ENCODE measurements at places on chromosomes 1 and 21.

DNA sequence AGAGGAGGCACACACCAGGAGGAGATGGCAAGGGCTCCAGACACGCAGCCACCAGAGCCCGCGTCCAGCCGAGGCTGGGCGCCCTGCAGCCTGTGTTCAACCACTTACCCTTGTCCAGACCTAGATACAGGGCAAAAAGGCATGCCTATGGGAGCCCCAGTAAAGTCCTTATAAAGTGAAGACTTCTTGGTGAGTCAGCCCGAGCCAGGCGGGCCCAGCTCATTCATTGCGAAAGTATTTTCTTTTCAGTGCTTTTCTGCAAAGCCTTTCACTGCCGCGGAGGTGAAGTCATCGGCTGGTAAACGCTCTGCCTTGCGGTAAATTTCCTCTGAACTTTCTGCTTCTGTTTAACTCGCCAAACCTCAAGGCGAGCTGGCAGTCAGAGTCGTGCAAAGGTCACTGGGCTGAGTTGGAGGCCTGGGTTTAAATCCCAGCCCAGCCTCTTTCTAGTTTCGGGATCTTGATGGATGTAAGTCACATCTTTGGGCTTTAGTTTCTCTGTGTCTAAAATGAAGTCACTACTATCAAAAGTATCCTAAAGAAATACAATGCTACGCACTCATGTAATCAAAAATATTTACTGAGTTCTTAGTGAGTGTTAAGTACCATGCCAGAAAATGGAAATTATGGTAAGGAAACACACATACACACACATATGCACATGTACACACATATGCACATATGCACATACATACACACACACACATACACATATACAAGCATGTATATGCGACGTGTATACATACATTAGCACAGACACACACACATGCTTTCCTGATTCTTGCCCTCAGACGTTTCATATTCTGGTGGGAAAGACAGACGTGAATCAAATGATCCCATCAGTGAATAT, 54.7 kb upstream of the IFFO2 start:
- DNase-seq = peak; percentile 97

- DNase-seq = no peak
Measured at GRCh38 chr1:247115545-247115944, 11.4 kb upstream of the ZNF669 start.

- peak; percentile 76 for DNase-seq
Measured at GRCh38 chr1:218459878-218460711, 115.0 kb downstream of the TGFB2 start.

DNA sequence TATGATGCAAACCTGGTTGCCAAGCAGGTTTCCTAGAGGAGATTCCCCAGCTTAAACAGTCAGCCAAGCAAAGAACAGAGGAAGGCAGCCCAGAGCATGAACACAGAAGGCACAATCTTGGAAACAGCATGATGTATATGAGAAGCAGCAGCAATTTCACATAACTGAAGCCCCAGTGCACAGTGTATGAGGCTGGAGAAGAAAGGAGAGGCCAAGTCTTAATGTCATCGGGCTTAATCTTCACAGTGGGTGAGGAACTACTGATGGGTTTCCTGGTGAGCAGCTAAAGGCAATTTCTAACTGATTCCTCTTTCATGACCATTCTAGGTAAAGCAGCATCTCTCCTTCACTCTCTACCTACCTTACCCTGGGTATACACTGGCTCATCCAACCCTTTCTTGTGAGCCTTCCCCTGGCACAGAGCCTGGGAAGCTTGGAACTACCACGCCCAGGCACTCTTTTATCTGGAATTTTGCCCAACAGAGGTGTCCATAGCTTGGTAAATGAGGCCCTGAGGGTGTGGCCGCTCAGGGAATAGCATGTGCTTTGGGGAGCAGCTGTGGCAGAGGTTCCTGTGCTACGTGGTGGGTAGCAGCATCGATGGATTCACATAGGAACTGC, 22.0 kb downstream of the FYB2 start:
- no peak for DNase-seq

- DNase-seq = no peak
Measured at GRCh38 chr1:38715415-38715814, 144.2 kb downstream of the RRAGC start.

GRCh38 chr21:32800056-32800455, 28.5 kb upstream of the PAXBP1 start:
- no peak for DNase-seq

DNA sequence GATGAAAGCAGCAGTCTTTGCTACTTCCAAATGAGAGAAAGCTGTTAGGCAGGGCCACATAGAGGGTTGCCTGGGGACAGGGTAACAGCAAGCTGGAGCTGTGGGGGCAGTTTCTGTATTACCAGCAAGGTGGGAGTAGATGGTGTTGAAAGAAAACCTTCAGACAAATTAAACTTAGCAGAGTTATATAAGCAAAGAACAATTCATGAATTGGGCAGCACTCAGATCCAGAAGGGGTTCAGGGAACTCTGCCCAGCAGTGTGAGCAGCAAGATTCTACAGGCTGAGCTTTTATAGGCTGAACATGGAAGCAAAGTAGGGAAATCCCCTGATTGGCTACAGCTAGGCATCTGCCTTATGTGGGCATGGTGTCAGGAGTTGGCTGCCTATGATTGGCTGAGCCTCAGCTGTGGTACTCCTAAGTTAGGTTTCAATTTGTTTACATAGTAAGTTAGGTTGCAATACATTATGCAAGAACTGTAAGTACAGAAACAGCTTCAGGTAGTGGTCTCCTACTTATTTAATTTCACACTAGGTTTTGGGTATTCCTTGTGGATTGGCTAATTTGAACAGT, 64.1 kb upstream of the TMPRSS2 start:
- DNase-seq = no peak

DNA sequence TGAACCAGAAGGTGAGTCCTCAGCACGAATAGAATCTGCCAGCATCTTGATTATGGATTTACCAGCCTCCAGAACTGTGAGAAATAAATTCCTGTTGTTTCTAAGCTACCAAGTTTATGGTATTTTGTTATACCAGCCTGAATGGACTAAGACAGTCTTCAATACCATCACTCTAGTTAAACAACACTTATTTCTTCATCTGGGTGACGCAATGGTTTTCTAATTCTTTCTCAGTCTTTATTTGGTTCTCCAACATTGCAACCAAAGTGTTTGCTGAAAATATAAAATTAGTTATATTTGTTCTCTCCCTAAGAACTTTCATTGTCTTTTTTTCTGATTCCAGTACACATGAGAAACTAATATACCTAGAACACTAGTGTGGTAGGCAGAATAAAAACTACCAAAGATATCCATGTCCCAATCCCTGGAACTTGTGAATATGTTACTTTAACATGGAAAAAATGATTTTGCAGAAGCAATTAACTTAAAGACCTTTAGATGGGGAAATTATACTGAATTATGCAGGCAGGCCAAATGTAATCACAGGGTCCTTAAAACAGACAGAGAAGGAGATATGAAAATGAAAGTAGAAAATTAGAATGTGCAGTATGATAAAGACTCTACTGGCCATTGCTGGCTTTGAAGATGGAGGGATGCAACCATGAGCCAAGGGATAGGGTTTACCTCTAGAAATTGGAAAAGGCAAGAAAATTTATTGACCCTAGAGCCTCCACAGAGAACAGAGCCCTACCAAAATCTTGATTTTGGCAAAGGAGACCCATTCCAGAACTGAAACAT, 1115.1 kb downstream of the PLA2G4A start:
- no peak for DNase-seq

GRCh38 chr1:97680894-97681293, 239.9 kb downstream of the DPYD start:
- no peak for DNase-seq

DNA sequence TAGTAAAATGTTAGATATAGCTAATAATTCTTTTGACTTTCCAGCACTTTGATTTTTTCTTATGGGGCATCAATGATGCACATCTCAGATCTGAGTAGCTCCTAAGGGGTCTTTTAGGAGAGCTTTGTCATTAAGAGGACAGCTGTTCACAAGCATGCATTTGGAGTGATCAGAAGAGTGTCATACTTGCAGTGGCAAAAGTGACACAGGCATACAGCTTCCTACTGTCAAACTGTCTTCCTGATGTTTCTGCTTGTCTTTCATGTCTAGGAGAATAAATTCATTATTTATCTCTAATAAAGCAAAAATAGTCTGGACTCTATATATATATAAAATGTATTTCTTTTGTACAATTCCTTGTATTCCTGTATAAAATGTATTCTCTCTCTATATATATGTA, 273.0 kb downstream of the PAPPA2 start:
- DNase-seq = no peak

- DNase-seq = no peak
Measured at GRCh38 chr1:165239873-165240272, 116.6 kb downstream of the LMX1A start.

GRCh38 chr1:39369565-39369964, 121.9 kb upstream of the BMP8A start:
- no peak for DNase-seq

DNA sequence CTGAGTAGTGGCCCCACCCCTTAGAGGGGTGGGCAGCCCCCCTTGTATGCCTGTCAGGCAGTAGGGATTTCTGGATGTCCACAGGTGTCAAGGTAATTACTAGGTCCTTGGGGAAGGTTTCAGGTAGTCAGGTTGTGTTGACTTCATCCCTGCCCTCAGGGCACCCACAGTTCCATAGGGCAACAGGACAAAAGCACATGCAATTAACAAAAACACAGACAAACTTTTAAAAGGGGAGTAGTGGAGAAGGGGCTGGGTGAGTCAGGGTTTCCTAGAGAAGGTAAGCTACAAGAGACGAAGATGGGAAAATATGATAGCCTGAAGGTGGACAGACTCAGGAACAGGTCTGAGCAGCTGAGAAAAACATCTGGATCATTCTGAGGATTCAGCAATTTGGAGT, 14.1 kb downstream of the KRTCAP2 start:
- DNase-seq = no peak

GRCh38 chr21:18058731-18059398, 185.8 kb upstream of the CHODL start:
- no peak for DNase-seq

DNA sequence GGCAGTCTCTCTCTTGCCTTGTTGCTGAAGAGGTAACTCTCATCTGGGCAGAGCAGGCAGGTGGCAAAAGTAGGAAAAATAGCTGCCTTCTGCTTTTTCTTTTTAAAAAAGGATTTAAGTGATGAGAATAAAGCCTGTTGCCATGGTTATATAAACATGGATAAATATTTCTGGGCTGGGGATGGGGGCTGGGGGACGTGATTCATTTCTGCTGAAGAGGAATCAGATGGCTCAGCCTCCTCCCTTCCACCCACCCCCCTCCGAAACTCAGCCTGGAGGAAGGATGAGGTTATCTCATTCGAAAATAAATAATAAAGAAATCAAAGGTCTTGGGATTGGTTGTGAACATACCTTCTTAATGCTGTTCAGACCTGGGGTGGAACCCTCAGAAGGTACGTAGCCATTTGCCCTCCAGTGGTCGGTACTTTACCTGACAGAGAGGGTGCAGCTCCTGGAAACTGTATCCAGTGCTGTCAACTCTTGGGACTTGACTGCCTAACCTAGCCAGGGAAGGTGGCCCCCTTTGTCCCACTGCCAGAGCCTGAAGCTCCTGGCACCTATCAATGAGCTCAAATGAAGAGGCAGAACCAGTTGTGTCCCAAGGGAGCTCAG, 3.8 kb upstream of the INKA2 start:
- no peak for DNase-seq

DNA sequence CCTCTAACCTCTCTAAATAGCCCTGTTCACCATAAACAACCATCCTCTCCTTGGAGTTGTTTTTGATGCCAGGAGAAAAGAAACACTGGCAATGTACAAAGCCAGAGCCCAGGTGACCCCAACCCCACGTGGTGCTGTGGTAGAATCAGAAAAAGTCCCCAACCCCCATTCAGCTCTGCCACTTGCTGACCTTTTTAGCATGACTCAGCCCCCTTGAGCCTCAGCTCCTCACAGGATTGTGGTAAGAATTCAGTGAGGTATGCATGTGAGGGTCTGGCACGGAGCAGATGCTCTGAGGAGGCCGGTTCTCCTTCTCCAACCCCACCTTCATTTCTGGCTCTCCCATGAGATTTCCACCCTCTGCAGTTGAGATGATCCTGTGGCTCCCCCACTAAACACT, 11.1 kb upstream of the CHI3L1 start:
- DNase-seq = no peak

DNA sequence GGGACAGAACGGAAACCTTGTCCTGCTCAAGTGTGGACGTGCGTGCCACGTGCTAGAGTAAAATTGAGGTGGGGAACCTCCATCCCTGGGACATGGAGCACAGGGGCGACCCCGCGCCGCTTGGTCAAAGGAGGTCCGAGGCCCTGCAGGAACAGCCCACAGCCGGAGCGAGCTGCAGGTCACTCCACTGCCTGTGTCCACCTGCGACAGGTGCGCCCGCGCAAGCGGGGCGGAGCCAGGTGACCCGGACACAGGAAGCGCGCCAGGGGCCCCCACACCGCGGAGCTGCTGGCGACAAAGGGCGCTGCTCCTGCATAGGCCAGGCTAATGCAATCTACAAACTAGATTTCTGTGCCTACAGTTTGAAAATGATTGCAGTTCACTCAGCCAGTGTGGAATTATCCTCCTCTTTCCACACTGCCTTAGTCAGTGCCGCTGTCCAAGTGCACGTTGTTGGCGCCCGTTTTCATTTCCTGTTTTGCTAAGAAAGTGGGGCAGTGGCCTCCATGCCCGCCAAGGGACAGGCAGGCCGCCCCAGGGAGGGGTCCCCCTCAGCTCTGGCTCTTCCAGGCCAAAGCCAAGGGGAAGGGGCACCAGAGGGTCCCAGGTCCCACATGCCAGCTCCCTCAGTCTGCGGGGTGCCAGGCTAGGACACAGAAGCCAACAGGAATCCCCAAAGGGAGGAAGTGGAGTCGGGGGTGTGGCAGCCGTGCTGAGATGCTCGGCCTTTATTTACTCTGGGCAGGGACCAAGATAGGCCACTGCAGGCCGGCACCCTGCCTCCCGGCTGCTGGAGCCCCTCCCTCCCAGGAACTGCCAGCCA, 4.3 kb upstream of the NADK start:
- no peak for DNase-seq

DNA sequence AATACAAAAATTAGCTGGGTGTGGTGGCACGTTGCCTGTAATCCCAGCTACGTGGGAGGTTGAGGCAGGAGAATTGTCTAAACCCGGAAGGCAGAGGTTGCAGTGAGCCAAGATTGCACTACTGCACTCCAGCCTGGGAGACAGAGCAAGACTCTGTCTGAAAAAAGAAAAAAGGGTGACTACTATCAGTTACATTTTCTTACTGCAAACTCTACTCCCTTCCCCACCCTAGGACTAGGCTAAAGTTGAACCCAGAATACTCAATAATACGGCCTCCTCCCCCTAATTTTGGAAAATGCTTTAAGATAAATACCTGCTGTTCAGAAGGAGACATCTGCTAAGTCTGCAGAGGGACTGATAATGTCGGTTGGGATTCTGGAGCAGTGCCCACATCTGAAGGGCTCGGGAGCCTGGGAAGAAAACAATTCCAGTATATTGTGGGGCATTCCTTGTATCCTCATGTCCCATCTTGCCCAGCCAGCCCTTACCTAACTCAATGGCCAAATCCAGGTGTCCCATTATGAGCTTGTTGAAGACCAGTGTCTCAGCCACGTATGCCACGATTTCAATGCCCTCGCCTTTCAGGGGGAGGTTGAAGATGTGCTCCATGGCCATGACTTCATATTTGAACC, 89.7 kb downstream of the ADCY10 start:
- DNase-seq = no peak
